ENCODE measurements at places on chromosomes 11 and 22.

DNA sequence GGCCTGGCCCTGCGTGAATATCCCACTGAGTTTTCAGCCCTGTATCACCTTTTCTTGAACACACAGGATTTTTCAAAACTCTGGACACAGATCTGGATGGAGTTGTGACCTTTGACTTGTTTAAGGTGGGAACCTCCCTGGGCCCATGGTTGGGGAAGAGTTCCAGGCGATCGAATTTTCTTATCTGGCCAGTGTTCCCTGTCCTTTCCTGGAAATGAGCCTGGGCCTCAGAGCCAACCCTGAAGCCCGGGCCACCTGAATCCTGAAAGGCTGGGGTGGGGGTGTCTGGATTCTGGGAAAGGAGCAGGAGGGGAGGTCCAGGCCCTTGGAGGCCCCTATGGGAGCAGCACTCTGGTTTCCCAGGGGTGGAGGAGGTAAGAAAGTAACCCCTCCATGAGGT lies 29.0 kb downstream of the CAPN1 start:
- no peak for DNase-seq

DNA sequence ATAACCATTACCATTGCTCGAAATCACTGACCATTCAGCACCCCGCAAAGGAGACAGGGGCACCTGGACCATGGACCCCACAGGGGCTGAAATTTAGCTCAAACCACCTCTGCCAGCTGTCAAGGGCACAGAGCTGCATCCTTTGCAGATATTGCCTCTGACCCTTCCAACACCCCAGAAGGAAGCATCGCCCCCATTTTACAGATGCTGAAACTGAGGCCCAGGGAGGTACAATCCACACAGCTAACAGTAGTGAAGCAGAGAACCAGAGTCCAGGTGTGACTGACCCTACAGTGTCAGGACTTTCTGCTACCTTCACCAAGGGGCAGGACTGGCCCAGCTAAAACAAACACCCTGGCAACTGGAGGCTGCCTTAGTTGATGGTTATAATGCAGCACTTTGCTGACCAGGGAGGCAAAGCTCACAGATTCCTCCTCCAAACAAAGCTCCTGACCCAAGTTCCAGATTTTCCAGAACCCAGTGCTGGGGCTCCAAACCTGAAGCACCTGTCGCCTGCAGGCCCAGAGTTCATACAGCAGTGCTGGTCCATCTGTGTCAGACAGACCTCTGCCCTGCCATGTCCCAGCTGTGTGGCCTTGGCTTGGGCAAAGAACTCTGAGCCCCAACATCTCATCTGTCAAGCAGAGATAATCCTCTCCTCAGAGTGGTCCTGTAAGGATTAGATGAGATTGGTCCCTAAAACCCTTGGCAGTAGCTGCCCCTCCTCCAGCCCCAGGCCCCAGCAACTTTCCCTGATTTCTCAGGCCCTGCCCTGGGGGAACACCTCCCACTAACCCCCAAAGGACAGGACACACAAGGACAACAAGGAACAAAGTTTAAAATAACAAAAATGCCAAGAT lies 15.2 kb upstream of the ARAP1 start:
- DNase-seq: no peak

GRCh38 chr11:46391578-46392420 lies at the start of gene CHRM4:
Gene CHRM4, minus strand, starts transcription at chr11:46391776. Its CDS starts 5,219 bp downstream, at chr11:46386557.
- DNase-seq: no peak

GRCh38 chr11:126874276-126874675 lies 126.3 kb downstream of the KIRREL3 start:
- no peak for DNase-seq

GRCh38 chr11:120425527-120425926 lies 86.0 kb upstream of the GRIK4 start:
- no peak for DNase-seq

DNA sequence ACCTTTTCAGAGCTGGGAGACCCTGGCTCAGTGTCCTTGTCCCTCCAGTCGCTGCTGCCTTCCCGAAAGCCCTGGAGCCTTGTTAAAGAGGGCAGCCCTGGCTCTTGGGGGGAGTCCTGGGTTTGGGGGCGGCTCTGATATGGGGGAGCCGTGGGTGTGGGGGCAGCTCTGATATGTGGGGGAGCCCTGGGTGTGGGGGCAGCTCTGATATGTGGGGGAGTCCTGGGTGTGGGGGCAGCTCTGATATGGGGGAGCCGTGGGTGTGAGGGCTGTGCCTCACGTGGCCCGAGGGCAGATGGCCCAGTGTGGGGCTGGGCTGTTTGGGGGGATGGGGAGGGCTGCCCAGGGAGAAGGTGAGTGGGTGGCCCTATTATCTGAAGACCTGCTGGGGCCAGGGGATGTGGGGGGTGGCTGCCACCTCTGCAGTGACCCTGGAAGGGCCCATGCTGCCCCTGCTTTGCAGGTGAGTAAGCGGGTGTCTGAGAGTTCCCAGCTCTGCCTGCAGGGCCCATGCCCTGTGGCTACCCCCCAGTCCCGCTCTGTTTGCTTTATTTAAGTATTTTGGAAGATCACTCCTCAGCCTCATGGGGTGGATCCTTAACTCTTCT lies 30.9 kb upstream of the GRAMD4 start:
- DNase-seq: no peak

- peak; percentile 32 for DNase-seq
Measured at GRCh38 chr11:116224154-116224888, 548.5 kb downstream of the BUD13 start.

DNA sequence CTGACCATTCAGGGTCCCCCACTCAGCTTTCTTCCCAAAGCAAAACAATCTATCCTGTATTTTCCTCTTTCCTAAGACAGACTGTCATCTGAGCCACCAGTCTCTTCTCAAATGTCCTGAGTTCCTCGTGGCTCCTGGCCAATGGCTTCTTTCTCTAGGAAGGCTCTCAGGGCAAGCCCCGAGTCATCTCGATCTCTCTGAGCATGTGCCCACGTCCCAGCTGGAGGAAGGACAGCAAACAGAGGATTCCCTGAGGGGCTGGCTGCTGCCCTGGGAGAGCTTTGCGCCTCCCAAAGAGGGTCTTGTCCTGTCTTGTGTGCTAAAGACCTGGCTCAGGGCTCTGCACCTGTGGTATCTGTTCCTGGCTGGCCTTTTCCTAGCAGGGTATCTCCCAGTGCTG lies 8.3 kb downstream of the SLC37A2 start:
- no peak for DNase-seq

- DNase-seq: no peak
Measured at GRCh38 chr11:78248903-78249302, 60.2 kb downstream of the USP35 start.

GRCh38 chr11:14422052-14422813 lies 63.2 kb upstream of the RRAS2 start:
- no peak for DNase-seq

- no peak for DNase-seq
Measured at GRCh38 chr11:35664977-35665441, 2.4 kb downstream of the TRIM44 start.

DNA sequence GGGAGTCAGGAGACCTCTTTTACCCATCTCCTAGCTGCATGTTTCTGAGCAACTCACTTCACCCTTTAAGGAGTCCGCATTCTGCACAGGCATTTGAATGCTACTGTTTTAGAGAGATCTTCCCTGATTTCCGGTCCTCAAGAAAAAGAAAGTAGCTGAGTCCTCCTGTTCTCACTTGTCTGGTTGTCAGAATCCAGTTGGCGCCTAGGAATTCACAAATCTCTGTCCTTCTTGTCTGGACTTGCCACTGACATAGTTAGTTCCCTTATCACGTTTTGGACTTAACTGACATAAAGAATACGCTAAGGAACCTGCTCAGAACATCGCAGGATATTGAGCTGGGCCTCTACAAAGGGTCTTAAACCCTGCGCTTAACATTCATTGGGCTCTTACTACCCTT lies 61.3 kb upstream of the OR5P2 start:
- no peak for DNase-seq

GRCh38 chr11:123696183-123696582 lies 41.8 kb upstream of the SCN3B start:
- DNase-seq: no peak

- no peak for DNase-seq
Measured at GRCh38 chr11:12316432-12316831, 60.9 kb upstream of the PARVA start.

GRCh38 chr22:42412744-42413333 lies 19.4 kb downstream of the NFAM1 start:
- no peak for DNase-seq

DNA sequence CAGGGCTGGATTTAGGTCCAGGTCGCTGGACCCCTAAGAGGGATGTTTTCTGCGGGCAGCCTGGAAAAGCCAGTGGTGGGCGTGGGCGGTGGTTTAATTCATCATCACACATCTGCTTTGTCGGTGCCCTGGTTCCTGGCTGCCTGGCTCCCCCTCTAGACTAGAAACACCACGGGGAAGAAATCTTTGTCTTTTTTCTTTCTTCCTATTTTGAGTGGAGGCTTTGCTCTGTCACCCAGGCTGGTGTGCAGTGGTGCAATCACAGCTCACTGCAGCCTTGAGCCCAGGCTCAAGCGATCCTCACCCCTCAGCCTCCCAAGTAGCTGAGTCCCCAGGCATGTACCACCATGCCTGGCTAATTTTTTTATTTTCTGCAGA lies 86.6 kb upstream of the LINC01488 start:
- no peak for DNase-seq

GRCh38 chr11:114398303-114398920 lies 1.9 kb downstream of the C11orf71 start:
- no peak for DNase-seq

DNA sequence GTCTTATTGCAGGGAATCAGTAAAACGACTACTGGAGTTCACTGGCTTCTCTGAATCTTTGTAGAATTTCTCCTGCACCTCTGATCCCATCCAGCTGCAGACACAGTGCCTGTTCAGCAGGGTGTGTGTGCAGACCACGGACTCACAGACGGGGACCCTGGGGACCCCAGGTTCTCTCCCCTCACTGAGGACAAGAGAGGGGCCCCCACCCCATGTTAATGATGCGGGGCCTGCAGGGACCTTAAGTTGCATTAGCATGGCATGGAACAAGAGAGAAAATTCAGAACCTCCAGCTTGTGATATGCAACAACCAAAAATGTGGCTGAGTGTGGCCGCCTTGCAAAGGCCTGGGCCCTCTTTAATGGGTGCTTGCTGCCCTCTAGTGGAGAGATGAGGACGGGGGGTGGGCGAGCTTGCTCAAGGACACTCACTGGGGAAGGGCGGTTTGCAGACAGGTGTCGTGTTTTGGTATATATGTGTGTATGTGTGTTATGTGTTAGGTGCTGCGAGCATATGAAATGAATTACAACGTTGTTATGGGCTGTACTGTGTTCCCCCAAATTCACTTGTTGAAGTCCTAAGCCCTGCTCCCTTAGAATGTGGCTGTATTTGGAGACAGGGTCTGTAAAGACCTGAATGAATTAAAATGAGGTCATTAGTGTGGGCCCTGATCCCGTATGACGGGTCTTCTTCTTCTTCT lies 84.4 kb upstream of the SEPTIN5 start:
- peak; percentile 91 for DNase-seq

- no peak for DNase-seq
Measured at GRCh38 chr11:134781380-134781866, 369.4 kb upstream of the B3GAT1 start.

- no peak for DNase-seq
Measured at GRCh38 chr11:57446055-57446454, 14.3 kb upstream of the RTN4RL2 start.

- no peak for DNase-seq
Measured at GRCh38 chr22:30861688-30862552, 106.7 kb downstream of the MORC2 start.

GRCh38 chr11:1493650-1494244 lies 7.2 kb upstream of the MOB2 start:
- no peak for DNase-seq

GRCh38 chr11:30753994-30754393 lies 167.8 kb upstream of the MPPED2 start:
- DNase-seq: no peak

DNA sequence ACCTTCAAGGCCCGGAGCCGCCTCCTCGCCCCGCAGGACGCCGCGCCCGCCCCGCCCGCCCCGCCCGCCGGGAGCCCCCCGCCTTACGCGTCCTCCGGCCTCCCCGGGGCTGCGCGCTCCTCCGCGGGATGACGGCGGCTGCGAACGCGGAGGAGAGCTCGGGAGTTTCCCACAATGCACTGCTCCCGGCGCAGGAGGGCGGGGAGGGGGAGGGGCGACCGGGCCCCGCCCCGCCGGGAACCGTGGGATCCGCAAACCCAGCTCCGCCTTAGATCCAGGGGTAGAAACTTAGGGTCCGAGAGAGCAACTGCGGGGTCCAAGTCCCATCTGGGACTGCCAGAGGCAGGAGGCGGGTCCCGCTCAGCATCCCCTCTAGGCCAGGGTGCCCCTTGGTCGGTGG lies at the start of gene CEND1:
Gene CEND1 (minus strand): TSS at position 148 of the 400 bp plus-strand sequence. CDS start 1,514 bp downstream, outside the sequence.
- DNase-seq: peak; percentile 48

DNA sequence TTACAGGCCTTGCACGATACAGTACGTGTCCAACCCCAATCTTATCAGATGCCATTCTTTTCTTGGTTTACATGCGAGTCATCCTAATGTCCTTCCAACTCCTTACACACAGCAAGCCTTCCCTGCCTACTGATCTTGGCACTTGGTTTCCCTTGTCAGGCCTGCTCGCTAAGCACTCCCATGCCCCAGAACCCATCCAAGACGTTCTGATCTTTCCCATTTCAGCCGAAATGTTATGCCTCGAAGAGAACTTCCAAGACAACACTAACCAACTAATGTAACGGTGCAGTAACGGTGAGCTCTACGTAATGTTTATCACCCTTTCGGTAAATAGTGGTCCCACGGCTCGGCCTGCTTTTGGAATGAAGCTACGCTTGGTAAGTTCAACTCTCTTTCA lies 521 bp downstream of the PES1 start:
- no peak for DNase-seq

DNA sequence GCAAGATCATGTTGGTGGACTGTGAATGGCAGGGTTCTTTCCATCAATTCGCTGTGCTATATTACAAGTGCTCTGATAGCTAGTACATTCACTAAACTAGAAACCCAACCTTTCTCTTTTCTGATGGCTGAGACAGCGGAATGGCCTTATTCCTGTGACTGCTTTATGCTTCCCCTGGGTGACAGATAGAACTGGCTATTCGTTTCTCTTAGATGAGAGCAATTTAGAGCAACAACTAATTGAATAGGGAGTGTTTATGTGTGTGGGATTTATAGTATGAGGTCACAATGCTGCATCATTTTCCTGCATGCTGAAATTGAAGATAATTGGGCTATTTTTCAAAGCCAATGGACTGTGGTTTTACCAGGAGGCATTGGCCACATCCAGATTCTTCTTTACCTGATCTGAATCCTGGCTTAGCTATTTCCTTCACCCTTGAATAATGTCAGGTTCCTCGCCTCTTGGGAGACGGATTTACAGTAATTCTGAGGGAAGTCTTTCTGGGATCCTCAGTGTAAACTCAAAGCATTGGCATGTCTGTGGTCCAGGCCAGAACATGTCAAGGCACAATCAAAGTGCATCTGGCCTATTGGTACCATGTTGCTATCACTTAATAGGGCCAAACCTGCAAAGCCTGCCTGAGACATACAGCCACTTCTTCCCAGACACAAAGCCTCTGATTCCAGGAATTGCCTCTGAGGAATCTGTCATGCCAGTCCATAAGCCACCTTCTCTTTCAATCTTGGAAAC lies 775.0 kb upstream of the API5 start:
- no peak for DNase-seq

DNA sequence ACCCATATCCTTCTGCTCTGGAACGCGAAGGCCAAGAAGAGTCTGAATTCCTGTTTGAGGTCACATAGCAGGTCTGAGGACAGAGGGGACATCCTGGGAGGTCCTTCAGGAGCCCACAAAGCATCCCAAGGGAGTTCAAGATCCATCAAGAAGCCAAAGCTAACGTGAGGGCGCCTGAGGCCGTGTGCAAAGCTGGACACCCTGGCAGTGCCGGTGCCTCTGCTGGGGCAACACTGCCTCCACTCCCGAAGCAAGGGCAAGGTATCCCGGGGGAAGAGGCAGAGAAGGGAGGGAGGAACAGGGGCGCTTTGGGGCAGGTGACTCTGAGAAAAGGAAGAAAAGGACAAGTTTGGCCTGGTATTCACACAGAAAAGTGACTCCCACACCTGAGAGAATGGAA lies 50.3 kb upstream of the CDON start:
- no peak for DNase-seq
